ENCODE measurements at places on chromosomes 5 and 9.

GRCh38 chr5:65668696-65669095 is 43.9 kb downstream of the SHLD3 start:
- DNase-seq = no peak

GRCh38 chr5:81003811-81004386 is 43.7 kb downstream of the RASGRF2 start:
- no peak for DNase-seq

GRCh38 chr5:136631186-136631585 is 265.8 kb upstream of the TRPC7 start:
- DNase-seq = no peak

GRCh38 chr9:129239946-129240490 is 62.0 kb upstream of the IER5L start:
- no peak for DNase-seq

DNA sequence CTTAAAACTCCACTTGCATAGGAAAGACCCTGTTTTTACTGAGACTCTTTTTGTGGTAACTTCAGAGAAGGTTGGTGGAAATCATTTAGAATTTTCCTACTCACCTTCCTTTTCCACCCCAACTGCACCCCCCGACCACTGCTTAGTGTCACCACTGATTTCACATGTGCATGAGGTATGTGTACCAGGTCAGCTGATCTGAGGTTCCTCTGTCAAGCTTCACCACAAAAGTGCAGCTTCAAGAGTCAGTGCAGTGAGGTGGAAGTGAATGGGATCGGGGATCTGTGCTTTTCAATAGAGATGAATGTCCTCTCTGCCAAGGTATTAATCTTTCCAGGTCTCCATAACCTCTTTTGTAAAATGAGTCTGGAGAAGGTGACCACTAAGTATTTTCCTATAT is 260.5 kb upstream of the WWC1 start:
- no peak for DNase-seq

DNA sequence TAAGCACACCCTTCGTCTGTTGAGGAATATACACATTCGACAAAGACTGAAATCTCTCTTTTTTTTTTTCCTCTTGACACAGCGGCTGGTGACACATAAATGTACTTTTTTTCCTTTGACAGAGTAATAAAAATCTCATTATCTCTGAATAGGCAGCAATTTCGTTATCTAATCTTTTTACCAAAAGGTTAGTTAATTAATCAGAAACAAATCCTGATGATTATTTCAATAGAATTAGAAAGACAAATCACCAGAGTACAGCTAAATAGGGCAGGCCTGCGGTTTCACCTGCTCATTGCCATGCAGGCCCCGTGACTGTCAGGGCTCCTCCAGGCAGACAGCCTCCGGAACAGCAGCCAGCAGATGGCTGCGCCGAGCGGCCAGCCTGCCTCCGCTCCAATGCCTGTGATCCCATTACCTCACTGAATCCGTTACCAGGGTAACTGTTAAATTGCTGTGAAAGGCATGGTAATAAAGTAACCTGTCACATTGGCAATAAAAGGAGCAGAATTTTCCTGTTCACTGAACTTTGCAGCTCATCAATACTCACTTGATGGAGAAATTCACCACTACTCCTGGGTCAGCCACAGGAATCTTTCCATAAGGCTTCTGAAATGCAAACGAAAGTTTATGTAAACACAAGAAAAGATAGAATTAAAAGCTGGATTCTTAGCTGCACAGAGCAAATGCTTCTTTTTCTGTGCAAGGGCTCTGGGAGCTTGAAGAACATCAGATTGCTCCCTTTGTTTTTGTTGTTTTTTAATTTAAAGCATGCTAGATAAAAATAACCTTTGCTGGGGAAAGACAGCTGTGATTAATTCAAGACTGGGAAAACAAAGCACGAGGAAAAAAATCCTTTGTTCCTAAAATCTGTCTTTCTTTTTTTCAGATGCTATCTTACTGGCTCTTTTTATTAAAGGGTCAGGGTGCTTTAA is 666.4 kb upstream of the ZNF608 start:
- peak; percentile 86 for DNase-seq

All from ecto neural progenitor cell (in vitro differentiated cells).